ENCODE measurements at places on chromosomes 1 and 21.

DNA sequence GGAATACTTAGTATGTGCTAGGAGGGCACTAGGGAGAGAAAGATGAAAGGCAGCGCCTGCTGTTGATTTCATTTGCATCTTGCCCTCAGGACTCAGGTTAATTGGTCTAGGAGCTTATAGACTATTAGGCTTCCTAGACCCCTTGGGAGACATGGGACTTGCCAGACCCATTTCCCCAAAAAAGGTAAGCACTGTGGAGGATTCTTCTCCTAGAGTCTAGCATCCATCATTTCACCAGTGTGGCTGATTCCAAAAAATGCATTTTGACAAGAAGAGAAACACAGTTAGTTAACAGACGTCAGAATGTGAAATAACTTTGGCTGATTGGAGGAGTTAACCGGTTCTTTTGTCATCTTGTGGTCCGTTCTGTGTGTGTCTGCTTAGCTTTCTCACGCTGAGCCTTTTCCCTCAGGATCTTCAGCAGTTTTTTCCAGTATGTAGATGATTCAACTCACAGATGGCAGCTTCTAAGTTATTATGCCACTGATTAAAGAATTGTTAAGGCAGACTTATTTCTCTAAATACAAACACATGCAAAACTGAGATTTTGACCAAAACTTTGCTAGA, 108.8 kb downstream of the KIF26B start:
- DNase-seq, result no peak

- no peak for DNase-seq
Observed at GRCh38 chr1:183777328-183777727, 27.6 kb upstream of the RGL1 start.

DNA sequence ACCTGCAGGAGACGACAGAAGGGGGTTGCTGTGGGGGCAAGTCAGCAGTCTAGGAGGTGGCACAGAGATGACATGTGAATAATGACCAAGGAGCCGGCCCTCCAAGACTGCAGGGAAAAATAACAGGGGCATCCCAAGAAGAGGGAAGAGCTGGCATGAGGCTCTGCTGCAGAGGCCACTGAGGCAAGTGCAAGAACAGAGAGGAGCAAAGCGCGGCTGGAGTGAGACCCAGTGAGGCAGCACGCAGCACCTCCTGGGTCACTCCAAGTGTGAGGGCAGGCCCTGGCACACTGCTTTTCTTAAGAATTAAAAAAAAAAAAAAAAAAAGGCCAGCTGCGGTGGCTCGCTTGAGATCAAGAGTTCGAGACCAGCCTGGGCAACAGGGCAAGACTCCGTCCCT, 80.1 kb downstream of the SLC66A1 start:
- DNase-seq, result no peak

DNA sequence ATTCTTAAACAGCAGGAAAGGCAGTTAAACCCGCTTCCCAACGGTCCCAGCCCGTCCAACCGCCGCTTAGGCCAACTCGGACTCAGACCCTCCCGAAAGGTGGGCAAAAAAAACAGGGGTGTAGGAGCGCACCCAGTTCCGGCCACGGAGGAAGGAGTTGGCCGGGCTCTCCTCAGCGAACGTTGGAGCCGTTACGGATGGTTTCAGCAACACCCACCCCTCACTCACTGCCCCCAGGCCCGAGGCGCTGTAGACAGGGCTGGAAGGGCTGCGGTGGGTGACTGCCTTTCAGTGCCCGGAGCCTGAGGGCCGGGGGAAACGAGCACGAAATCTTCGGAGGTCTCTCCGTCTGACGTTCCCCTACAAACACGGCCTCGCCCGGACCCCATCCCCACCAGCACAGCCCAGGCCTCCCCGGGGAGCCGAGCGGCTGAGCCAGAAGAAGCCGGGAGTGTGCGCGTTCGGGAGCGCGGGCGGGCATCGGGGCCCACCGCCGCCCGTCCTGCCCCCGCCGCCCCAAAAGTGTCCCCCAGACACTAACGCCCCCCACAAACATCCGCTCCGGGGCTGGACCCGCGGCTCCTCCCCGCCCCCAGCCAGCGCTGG, 1.3 kb downstream of the KDM5B start:
- peak; percentile 28 for DNase-seq

GRCh38 chr1:9406111-9406510, 113.4 kb downstream of the SPSB1 start:
- no peak for DNase-seq

DNA sequence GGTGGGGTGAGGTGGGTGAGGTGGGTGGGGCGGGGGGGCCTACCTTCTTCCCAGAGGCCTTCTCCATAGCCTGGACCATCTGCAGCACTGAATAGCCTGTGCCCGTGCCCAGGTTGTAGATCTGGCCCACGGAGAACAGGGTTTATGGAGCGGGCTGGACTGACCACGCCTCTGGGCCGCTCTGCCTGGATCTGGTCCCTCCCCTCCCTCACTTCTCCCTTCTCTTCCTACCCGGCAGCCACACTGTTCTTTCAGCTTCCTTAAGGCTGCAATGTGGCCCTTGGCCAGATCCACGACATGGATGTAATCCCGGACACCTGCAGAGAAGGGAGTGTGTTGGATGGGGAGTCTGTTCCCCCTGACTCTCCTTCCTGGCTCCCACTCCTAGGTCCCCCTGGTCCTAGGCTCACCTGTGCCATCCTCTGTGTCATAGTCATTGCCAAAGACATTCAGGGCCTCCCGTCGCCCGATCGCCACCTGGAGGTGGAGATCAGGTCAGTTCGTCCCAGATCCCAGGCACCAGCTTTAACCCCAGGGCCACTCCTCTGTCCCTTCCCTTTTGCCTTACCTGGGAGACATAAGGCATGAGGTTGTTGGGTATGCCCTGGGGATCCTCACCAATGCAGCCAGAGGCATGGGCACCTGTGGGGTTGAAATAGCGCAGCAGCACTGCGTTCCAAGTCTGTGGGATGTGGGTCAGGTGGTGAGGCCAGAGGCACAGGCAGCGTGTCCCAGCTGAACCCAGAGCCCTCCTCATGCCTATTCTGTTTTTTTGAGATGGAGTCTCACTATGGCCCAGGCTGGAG, 3.9 kb downstream of the GALE start:
- no peak for DNase-seq

DNA sequence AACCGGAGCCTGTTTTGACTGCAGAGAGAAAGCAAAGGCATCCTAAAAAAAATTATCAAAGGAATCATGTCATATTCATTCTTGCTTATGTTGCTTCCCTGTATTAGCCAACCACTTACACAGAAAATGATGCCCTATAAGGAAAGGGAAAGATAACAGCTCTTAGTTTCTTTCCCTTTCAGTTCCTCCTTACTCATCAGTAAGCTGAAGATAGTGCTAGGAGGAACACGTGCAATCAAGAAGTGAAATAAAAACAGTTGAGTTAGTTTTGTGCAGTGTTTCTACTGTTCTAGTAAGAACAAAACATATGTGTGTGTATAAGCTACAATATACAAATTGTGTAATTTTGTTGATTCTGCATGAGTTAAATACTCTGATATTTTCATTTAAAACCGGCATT, 45.3 kb upstream of the MTF2 start:
- DNase-seq, result no peak

GRCh38 chr1:231214918-231215680, 25.9 kb upstream of the GNPAT start:
- DNase-seq, result no peak
